ENCODE measurements at places on chromosomes 4 and X.

GRCh38 chr4:146033149-146033548, 94.5 kb upstream of the ZNF827 start:
- no peak for DNase-seq

GRCh38 chrX:8960957-8961468, 72.9 kb downstream of the FAM9B start:
- DNase-seq: no peak

- no peak for DNase-seq
These were observed 400.1 kb downstream of the FAT4 start for GRCh38 chr4:125714845-125715244.

DNA sequence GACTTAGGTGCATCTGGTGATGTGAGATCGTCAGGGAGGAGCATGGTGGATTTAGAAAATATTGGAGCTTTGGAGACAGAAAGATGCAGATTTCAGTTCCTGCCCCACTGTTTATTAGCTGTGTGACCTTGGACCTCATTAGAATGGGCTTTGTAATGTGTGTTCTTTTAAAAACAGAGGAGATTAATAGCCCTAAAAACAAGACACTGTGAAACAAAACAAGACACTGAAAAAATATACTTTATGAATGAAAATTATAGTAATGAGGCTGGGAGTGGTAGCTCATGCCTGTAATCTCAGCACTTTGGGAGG, 79.5 kb downstream of the EVC start:
- no peak for DNase-seq

DNA sequence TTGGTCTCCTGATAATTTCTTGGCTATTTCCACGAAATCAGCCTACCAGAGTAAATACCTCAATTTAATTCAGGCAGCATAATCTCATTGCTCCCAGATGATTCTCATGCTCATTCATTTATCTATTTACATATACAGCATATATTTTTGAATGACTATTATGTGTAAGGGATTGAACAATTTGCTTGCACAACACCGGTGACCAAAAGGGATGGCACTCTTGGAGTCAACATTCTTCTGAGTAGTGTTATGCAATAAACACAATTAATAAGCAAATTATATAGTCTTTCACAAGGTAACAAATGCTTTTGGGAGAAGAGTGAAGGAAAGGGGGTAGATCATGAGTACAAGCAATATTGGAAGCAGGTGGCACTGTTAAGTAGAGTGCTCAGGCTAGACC, 1015.3 kb downstream of the ARAP2 start:
- no peak for DNase-seq

GRCh38 chrX:56797574-56798338, 68.7 kb downstream of the NBDY start:
- no peak for DNase-seq

GRCh38 chr4:31275906-31276305, 555.7 kb downstream of the PCDH7 start:
- DNase-seq: no peak

- no peak for DNase-seq
These were observed 27.7 kb upstream of the TEC start for GRCh38 chr4:48297256-48297846.

GRCh38 chr4:75385106-75385505, 129.1 kb downstream of the RCHY1 start:
- no peak for DNase-seq

DNA sequence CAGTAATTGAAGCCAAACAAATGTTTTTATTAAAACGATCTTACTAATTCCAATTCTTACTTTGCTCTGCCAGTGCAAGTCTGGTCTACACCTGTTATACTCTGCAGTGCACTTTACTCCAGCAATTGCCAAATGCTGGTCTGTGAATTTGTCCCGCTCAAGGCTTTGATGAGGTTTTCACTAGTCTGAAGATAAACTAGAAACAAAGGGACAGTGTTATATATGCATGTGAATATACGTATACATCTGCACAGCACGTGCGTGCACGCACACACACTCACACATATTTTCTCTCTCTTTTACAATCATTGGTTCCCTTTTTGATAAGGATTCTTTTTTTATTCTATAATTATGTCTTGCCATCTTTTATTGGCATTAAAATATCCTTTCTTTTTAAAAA, 88.5 kb upstream of the LCORL start:
- no peak for DNase-seq

- DNase-seq: no peak
These were observed 127.2 kb downstream of the DHRSX start for GRCh38 chrX:2373615-2374014.

Data from cortex of kidney (tissue), 1 donor.